ENCODE measurements at places on chromosomes 2 and 18.

DNA sequence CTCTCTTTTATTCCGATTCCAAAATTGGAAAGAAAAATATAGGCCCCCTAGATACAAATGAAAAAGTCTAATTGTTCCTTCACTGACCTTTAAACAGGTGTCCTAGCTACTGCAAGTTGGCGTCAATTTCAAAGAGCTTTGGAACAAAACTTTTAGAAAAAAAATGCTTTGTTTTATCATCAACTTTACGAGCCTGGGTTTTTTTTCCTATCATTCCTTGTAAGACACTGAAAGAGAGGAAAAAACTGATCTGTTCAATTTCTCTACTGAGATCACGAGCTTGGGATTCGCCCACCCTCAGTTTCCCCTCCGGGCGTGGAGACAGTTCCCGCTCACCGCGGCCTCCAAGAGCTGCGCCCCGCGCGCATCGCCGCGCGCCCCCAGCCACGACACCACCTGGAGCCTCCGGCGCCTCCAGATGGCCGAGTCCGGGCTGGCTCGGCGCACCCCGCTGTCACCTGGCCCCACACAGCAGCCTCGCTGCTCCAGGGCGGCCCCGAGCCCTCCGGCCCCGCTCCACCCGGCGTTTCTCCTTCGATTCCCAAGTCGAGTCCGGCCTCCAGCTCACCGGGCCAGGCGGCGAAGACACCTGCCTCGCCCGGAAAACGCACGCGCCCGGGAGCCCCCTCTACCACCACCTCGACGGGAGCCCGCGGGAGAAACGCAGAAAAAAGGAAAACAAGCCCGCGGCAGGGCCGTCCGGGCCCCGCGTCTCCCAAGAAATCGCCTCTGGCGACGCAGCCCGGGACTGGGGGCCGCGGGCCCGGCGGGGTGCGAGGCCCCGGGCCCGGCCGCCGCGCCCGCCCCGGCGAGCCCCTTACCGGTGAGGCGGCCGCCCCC lies 656 bp downstream of the TBC1D8 start:
- DNase-seq, result no peak

DNA sequence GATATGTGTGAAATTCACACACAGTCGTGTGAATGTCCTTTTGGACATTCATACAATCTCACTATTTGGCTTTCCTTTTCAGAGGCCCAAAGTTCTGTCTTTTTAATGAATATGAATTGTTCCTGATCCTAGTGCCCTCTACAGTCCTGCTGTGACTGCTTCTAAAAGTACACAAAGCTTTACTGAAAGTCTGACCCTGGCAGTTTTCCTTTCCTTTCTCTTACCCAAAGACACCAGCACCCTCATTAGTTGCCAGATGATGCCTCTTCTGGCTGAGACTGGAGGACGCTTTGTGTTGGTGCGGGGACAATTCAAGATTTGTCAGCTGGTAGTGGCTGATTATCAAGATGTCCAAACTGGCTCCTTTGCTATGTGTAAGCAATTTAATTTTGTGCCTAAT lies 81.8 kb upstream of the CDCA7 start:
- DNase-seq, result no peak

GRCh38 chr2:107648781-107649404 lies 177.8 kb upstream of the RGPD4 start:
- DNase-seq, result no peak

- DNase-seq, result peak; percentile 91
These were observed at the start of gene TSHZ1 for GRCh38 chr18:75210274-75211001. TSHZ1 (plus strand) TSS chr18:75210797; CDS start chr18:75211877, 1,080 bp downstream.

GRCh38 chr2:6927186-6927585 lies 10.0 kb downstream of the RNF144A start:
- peak; percentile 36 for DNase-seq

DNA sequence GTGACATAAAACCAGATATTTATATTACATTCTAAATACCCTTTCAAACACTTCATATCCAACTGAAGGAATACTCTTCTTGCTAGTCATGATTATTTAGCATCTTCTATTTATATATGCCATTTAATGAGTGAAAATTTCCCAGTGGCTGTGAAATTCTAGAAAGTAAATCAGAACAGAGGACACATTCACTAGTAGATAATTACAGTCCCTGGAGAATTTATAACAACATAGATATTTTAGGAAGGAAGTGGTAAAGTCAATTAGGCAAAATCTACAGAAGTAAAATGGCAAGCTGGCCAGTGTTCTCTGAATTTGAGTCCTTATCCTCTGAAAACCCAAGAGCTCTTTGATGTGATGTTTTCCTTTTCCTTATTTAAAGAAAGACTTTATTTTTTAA lies 121.8 kb downstream of the PMAIP1 start:
- no peak for DNase-seq

DNA sequence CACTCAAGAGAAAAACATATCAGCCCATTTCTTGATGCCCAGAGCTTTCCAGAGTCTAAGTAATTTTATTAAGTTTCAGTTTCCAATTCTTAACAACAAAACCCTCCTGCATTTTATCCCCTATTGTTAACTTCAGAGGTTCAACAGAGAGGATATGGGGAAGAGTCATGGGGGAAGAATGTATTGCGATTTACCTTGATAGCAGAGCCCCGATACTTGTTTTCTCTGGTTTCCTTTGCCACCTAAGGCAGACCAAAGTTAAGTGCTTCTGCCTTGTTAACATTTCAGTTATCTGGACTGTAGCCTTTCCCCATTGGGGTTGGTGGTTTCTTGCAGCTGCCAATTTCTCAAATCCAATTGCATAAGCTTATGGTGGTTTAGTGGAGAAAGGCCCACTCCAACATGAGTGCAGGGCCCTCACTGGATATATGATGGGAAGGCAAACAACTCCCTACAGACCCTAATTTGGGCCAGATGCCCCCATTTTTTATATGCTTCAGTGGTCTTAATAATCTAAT lies 82.0 kb upstream of the ITGB6 start:
- peak; percentile 61 for DNase-seq

DNA sequence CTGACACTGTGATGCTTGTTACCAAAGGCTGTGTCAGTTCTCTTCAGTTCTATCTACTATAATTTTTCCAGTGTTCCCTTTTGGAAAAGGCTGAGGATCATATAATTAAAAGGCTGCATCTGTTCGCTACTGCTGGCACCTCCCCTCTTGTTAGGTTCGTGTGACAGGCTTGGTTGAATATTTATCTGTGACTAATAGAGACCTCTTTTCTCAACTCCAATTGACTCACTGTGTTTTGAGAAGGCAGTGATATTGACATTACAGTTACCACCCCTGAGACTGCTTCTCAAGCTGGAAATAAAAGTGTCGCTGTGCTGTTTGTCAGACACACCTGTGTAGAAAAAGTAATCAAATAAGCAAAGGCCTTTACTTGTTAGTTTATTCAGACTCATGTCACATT lies 205.5 kb upstream of the KCNH7 start:
- peak; percentile 93 for DNase-seq

DNA sequence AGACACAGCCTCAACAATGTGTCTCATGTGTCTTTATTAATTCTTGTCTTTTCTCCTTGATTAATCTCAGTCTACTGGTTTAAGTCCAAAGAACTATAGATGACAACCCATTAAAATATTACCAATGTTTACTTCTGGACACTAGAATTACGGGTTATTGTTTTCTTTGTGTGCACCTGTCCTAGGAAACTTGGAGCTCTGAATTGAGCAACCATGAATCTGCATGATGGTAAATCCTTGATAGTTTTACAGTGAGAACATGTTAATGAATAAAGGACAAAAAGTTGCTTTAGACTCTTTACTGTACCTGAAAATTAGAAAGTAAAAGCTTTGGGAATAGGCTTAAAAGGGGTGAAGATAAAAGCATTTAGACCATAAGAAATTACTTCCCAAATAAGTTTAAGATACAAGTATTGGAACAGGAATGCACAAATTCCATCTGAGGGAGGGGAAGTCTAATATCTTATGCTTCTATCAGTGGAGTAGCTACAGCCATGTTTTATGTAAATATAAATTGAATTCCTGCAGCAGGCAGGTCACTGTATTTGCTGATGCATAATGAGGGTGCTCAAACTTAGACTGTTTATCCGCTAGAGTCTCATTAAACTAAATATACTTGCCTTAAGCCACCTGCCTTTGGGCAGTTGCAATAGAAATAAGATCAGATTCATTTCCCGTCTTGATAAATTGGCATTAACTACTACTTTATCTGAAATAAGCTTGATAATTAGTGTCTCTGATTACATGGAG lies 603.7 kb upstream of the GCFC2 start:
- DNase-seq, result no peak

DNA sequence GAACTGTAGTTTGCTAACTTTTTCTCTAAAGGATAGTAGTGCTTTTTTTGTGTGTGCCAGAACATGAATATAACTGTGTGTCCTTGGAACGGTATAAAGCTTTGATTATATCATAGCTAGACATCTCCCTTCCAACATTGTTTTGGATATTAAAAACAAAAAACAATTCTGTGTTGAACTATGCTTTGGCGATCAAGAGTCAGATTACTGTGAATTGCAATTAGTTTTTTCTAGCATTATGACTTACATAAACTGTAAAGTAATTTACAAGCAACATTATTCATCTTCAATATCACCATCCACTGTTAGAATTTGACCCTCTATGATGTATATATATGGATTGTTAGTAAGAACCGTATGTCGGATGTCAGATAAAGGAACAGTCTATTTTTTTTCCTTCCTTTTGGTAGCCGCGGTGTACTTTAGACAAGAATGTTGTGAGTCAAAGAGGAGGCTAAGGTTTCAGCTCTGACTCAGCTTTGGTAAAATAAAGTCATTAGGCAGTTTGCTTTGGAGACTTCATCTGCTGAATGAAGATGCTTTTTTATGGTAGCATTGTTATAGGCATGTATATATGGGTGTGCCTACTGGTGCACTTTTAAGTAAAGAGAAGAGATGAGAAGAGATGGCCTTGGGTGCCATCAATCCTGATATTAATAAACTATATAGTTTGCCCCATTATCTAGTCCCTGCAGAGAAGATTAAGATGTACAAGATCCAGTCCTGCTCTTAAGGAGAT lies 76.4 kb downstream of the LTBP1 start:
- DNase-seq, result peak; percentile 74

DNA sequence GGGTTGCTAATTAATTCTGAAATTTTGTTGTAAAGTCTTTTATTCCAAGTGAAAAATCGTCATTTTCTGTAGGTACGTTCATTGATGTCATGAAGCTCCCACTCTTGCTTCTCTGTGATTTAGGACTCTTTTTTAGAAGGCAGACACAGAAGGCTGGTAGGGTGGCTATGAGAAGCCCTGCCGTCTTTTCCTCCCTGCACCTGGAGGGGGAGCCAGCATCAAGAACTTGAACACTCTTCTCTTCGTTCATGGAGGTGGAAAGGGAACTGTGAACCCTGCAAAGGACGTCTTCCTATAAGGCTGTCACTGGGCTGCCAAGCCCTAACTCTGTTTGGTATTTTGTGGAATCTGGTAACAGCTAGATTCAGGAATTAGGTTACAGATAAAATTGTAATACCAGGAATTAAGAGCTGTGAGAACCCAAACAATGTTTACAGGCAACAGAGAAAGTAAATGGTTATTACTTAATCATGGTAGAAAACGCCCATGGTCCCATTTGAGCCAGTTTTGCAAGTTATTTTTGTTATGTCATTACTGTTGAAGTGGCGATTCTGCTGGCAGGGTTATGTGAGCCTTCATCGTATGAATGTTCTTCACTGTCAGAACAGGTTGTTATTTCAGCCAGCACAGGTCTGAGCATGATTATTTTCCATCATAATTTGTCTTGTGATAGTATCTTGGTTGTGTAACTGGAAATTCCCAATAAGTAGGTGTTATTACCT lies 112.2 kb downstream of the OSBPL6 start:
- DNase-seq, result peak; percentile 45

- no peak for DNase-seq
These were observed 123.1 kb downstream of the RAB3GAP1 start for GRCh38 chr2:135175177-135175576.

- no peak for DNase-seq
These were observed 112.5 kb downstream of the SETBP1 start for GRCh38 chr18:44793194-44793593.

- DNase-seq, result no peak
These were observed 1.1 kb upstream of the HOXD1 start for GRCh38 chr2:176187200-176187898.

DNA sequence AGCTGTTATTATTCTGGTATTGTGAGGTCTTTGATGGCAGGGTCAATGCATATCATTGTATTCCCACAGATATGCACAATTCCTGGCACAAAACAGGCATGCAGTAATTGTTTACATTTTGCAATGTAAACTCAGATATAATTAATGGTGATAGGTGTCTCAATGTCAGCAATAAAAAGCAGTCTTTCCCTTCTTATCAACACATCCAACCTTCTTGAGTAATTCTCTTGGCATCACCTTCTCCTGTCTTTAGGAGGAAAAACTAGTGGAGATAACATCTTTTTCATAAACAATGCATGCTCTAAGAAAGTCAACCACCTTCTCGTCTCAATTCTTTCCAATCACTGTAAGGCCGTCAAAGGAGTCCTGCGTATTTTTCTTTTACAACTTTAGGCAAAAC lies 313.3 kb upstream of the GULP1 start:
- no peak for DNase-seq

DNA sequence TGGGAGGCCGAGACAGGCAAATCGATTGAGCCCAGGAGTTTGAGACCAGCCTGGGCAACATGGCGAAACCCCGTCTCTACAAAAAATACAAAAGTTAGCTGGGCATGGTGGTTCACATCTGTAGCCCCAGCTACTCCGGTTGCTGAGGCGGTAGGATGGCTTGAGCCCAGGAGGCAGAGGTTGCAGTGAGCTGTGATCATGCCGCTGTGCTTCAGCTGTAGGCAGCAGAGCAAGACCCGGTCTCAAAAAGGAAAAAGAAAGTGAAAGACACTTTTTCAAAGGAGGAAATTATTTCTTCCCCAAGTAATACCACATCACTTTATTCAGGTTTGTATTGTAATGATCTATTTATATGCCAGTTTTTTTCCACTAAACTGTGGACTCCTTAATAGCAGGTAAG lies 35.7 kb upstream of the TAF4B start:
- DNase-seq, result peak; percentile 22

- DNase-seq, result no peak
These were observed 44.4 kb downstream of the TRIB2 start for GRCh38 chr2:12761104-12761503.

DNA sequence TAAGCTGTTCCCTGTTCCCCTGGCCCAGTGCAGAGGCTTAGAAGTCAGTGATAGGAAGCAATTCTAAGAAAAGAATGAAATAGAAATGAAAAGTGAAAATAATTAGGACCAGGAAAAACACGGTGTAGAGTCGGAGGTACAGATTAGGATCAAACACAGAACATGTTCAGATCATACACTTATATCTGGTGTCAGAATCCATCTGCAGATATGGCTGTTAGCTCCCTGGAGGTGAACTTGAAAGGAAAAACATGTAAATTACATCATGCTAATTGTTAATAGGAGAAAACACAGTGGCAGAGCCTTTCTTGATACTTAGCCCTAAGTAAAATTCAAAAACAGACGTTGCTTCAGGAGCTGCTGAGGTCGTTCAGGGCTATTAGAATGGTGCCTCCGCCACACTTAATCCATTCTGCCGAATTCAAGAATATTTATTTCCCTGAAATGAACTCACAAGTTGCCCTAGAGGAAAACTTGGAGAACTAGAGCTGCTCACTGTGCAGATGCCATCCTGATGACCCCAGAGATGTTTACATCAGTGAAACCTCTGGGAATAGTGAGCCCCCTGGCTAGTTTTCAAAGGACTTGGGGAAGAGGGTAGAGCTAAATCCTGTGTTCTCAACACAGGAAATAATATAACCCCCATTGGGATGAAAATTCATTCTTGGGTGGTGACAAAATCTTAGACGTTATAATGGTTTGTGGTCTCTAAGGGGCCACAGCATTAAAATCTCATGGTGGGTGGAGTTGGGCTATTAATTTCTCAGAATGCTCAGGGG lies 27.5 kb downstream of the LPIN1 start:
- no peak for DNase-seq

GRCh38 chr18:67432806-67433205 lies 83.7 kb downstream of the DSEL start:
- no peak for DNase-seq

- no peak for DNase-seq
These were observed 82.8 kb downstream of the NRP2 start for GRCh38 chr2:205765151-205765550.

Data from renal cortical epithelial cell (primary cell).